Naive thymus-derived CD4-positive, alpha-beta T cell (primary cell): ENCODE measurements at places on chromosomes 1 and 21.

DNA sequence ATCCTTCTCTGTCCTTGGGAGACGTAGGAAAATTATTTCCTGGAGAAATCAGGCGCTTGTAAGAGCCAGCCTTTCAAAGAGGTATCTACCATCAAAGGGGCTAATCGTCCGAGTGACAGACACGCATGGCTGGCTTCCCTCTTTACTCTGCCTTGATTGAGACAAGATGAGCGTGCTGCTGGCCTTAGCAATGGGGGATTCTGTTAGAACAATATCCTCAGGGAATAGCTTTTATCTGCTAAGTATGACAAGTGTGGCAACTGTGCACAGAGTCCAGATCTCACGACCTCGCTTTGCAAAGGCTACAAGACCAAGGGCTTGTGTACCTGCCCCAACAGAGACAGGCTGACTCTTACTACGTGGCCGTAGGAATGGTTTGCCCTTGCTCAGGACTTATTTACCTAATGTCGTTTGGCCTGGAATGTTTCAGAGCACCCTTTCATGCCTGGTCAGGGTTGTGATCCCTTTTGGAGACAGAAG, 417.1 kb downstream of the KIF26B start:
- no peak for DNase-seq

DNA sequence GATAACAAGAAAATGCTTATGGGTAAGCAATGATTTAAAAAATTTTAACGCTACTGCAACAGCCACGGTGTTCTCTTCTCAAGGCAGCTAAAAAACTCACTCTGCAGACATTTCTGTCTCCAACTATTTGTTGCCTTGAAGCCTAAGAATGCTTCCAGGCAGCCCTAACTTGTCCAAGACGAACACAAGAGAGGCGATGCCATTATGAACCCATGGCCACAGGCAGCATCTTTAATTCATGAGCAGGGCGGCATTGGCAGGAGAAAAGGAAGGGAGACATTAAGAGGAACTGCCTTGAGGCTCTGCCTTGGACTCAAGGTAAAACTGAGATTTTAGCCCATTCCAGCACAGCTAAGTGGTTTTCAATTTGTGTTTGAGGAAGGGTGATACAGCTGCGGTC, 67.5 kb downstream of the KCND3 start:
- no peak for DNase-seq

DNA sequence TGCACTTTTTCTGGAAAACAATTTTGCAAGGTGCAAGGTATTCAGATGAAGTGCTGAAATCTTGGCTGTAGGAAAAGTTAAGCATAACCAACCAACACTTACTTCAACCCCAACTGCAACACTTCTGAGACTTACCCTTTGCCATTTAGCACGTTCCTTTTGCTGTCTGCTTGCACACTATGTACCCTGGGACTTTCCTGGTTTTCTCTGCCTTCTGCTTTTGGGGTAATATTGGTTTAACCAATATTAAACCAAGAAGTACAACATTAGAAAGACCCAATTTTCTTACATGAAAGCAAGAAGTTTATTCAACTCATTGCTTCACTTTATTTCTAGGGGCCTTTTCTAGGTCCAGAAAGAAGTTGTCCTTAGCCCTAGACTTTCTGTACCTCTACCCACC, 193.0 kb downstream of the HLX start:
- DNase-seq = no peak

GRCh38 chr1:75129983-75130789, 4.0 kb upstream of the LHX8 start:
- DNase-seq = no peak

GRCh38 chr1:115364046-115364779, 26.2 kb upstream of the NGF start:
- no peak for DNase-seq

DNA sequence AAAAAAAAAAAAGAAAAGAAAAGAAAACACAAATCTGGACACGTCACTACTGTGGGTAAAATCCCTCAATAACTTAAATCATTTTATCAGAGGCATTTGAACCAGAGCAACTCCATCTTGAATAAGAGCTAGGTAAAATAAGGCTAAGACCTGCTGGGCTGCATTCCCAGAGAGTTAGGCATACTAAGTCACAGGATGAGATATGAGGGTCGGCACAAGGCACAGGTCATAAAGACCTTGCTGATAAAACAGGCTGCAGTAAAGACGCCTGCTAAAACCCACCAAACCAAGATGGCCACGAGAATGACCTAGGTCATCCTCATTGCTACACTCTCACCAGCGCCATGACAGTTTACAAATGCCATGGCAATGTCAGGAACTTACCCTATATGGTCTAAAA, 43.6 kb upstream of the MTF1 start:
- no peak for DNase-seq

GRCh38 chr1:234272656-234273312, 100.5 kb upstream of the COA6 start:
- DNase-seq = no peak

- no peak for DNase-seq
These were observed 121.8 kb upstream of the TNFSF4 start for GRCh38 chr1:173328961-173329360.

GRCh38 chr1:76511558-76512179, 355.6 kb upstream of the ST6GALNAC5 start:
- DNase-seq = no peak
